ENCODE measurements at places on chromosomes 3 and 15. TPM values are rescaled to one million over a fixed set of nuclear protein-coding genes. Genes with fewer than 3 reads are reported as not detected.

CD86 gene
- not detected for total RNA-seq

BFSP2 gene
- not detected for total RNA-seq

TRANK1 gene
- total RNA-seq: 5.9 TPM

SLC49A4 gene
- 10.0 TPM for total RNA-seq

CPNE9 gene
- total RNA-seq: 3.8 TPM

GNAT1 gene
- not detected for total RNA-seq

NR1I2 gene
- not detected for total RNA-seq

UBA7 gene
- 1.0 TPM for total RNA-seq

Measured in H9 (cell line).